ENCODE measurements at places on chromosomes 16 and 17.
A peak's percentile ranks its signal among the peaks of the same experiment; 100 is the strongest.

GRCh38 chr17:11287791-11288190, 46.8 kb downstream of the SHISA6 start:
- no peak for DNase-seq

DNA sequence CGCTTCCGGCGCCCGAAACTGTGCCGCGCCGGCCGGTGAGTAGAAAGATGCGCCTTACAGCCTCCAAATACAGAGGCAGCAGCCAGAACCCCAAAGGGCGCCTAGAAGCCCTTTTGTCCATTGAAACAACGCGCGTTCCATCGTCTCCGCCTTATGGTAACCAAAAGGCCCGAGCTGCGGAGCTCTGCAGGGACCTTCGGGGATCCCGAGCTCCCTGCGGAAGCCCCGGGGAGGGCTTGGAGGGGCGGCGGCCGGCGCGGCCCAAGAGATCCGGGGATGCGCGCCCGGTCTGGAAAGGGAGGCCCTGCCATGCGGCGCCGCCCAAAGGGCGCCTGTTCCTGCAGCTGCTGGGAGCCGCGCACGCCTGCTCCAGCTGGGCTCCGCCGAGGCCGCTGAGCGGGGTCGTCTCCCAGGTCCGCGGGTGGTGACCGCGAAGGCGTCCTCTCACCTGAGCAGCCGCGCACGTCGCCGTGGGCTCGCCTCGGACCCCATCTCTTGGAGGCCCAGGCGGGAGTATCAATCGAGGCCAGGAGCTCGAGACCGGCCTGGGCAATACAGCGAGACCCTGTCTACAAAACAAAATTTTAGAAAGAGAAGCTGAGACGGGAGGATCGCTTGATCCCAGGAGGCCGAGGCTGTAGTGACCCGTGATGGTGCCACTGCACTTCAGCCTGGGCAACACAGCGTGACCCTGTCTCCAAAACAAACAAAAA, 742 bp upstream of the FBXO31 start:
- DNase-seq, result no peak

DNA sequence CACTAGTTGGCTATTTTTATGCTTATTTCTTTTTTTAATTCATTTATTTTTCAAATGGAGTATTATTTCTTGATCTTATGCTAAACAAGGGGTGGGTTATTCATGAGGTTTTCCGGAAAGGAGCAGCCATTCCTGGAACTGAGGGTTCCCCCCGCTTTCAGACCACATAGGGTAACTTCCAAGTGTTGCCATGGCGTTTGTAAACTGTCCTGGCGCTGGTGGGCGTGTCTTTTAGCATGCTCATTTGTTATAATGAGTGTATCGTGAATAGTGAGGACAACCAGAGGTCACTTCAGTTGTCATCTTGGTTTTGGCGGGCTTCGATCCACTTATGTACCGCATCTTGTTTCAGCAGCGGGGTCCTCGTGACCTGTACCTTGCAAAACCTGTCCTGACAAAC, 29.6 kb upstream of the ASGR2 start:
- no peak for DNase-seq

DNA sequence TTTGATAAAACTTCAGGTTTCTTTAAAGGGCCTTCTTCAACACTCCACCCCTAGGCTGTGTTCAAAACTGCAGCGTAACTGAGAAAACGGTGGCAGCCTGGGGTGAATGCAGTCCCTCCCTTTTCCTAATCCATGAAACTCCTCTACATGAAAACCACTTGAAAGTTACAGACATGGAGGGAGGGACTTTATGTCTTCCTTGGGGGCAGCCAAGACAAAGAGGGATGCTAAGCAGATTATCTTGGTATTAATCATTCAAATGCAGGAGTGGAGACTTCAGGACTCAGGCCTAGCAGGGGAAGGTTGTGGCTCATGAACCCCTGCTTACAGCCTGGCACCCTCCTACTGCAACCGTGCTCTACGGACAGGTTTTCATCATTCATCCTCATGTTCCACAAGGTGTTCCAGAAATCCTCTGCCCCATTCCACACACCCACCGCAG, 46.8 kb downstream of the RNF112 start:
- no peak for DNase-seq

- peak; percentile 62 for DNase-seq
Observed at GRCh38 chr16:56257239-56257638, 66.0 kb downstream of the GNAO1 start.

GRCh38 chr17:68505951-68506350, 6.3 kb upstream of the PRKAR1A start:
- DNase-seq, result no peak

DNA sequence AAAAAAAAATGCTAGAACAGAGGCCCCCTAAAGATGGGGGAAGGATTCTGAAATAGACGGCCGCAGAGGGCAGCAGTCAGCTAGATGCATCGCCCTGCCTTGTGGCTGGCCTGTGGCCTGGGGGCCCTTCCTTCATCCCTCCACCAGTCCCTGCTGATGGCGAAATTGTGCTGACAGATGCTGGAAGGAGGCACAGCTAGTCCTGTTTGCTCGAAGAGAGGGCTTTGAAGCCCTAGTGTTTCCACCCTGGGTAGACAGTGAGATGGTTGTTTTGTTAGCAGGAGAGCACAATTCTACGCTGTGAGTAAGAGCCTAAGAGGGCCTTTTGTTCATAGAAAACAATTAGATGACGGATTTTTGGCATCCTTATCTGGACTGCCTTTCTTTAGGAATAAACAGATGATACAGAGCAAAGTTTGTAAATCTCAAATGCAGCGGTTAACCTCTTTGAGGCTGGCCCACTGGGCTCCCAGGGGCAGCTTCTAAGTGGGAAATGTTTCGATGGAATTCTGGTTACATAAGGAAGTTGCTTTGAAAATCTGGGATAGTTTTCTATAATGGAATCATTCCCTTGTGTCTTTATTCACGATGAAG, 23.0 kb downstream of the VPS35L start:
- DNase-seq, result no peak

DNA sequence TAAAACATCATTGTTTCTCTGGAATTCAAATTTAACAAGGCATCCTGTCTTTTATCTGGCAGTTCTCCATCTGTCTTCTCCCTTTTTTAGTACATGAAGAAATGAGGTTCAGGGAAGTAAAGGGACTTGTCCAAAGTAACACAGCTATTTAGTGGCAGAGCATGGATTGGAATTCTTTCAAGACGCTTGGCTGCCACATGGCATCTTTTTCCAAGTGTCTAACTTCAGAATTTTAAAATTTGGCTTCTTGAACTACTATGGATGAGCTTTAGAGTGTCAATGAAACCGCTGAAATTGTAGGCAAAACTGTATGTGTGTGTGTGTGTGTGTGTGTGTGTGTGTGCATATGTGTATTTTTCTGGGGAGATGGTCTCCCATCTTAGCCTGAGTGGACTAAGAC, 5.2 kb upstream of the TMIGD1 start:
- DNase-seq, result no peak

DNA sequence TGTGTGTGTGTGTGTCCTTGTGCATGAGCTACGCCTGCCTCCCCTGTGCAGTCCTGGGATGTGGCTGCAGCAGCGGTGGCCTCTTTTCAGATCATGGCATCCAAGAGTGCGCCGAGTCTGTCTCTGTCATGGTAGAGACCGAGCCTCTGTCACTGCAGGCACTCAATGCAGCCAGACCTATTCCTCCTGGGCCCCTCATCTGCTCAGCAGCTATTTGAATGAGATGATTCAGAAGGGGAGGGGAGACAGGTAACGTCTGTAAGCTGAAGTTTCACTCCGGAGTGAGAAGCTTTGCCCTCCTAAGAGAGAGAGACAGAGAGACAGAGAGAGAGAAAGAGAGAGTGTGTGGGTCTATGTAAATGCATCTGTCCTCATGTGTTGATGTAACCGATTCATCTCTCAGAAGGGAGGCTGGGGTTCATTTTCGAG, 22.5 kb downstream of the STAT5A start:
- DNase-seq, result no peak

DNA sequence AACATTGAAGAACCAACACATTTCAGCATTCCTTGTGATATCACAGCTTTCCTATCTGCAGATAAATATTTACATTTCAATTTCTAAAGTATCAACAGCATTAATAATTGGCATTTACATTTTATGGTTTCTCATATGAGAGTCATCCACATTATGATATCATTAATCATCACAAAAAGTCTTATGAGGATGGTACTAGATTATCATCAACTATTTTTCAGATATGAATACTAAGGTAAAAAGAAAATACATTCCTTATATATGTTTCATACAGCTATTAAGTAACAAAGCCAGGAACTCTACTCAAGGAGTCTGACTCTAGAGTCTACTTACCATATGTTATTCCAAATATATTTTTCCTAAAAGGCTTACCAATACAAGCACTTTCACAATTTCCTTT, 40.7 kb downstream of the ABCA5 start:
- no peak for DNase-seq

- no peak for DNase-seq
Observed at GRCh38 chr17:64150237-64151015, 20.5 kb upstream of the ERN1 start.

- DNase-seq, result no peak
Observed at GRCh38 chr17:16247586-16247984, 30.6 kb downstream of the PIGL start.

DNA sequence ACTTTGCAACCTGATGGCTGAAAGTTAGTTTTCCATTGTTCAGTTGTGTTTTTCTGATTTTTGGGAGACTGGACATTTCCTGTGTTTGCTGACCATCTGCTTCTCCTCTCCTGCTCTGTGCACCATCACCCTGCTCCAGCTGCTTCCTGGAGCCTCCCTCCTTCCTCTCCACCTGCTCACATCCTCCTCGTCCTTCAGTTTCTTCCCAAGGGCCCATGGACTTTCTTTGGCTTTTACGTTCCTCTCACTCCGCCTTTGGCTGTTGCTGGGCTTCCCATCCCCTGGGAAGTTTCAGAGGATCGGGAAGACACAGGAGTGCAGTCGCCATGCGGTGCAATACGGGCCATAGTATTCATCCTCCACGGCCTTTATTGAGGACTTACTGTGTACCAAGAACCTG, 61.6 kb downstream of the TNFRSF13B start:
- DNase-seq, result no peak

DNA sequence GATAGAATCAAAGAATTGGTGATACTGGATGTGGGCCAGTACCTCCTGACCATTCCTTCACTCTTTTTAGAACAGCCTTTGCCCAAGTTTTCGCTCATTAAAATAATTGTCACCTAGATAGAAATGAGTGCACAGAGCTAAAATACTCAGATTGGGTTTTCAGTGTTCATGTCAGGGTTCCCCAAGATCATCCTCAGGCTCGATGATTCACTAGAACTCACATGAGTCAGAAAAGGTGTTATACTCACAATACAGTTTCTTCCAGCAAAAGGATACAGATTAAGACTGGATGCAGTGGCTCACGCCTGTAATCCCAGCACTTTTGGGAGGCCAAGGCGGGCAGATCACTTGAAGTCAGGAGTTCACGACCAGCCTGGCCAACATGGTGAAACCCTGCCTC, 19.9 kb downstream of the ERCC4 start:
- no peak for DNase-seq

DNA sequence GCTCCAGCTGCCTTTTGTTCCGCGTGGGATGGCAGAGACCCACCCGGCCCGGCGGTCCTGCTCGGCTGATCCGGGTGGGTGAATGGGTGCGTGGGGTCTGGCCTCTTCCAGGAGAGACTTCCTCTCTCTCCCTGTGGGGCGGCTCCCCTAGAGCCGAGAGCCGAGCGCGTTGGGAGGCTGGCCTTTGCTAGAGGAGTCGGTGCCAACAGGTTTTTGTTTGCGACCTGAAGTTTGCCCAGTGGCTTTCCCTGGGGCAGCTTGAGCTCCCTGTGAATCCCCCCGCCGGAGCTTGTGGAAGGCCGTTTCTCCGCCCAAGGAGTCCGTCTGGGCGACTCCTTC, 970 bp downstream of the EPN2 start:
- DNase-seq, result no peak

- no peak for DNase-seq
Observed at GRCh38 chr16:59341368-59341767, 607.3 kb upstream of the GOT2 start.

- DNase-seq, result no peak
Observed at GRCh38 chr16:85752511-85753420, 1.9 kb upstream of the C16orf74 start.

GRCh38 chr17:3558603-3559269, 1.1 kb upstream of the TRPV3 start:
- no peak for DNase-seq

- DNase-seq, result no peak
Observed at GRCh38 chr16:2826591-2827373, 3.3 kb upstream of the ZG16B start.
